Stimulated activated CD8-positive, alpha-beta memory T cell treated with anti-CD3 and anti-CD28 coated beads, Interleukin-15, amount 100 ng/mL, for 4 hours (primary cell): ENCODE measurements at places on chromosomes 1 and 21.

DNA sequence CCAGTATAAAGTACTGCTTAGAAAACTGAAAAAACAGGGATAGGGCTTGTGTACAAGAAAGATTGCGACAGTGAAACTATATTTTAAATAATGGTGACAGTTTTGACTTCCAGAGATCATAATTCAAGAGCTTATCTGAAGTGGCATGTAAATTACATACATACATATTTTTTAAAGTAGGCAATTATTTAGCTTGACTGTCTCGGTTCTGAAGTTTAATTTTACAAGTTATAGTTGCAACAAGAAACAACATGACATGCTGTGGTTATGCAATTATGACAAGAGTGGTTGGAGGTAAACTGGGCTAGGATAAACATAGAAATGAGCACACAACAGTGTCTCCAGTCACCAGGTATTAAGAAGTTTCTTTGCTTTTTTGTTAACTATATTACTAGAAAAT lies 4.1 kb downstream of the C1orf21 start:
- no peak for DNase-seq

DNA sequence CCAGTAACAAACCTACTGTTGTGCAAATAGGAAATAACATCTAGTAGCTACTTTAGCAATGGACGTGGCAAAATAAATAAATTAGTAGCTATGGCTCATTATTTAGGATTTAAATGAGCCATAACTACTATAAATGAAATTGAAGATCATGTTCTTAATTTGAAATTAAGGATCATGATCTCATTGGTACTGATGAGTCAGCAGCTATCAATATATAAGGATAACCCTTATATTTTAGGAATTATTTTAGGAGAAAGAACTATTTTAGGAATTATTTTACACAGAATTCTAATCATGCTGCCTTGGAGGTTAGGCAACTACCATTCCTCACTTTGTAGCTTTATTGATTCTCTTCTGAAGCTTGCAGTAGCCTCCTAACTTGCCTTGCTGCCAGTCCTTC lies 24.0 kb downstream of the DR1 start:
- no peak for DNase-seq

GRCh38 chr1:199585392-199585791 lies 442.1 kb upstream of the NR5A2 start:
- DNase-seq = no peak

DNA sequence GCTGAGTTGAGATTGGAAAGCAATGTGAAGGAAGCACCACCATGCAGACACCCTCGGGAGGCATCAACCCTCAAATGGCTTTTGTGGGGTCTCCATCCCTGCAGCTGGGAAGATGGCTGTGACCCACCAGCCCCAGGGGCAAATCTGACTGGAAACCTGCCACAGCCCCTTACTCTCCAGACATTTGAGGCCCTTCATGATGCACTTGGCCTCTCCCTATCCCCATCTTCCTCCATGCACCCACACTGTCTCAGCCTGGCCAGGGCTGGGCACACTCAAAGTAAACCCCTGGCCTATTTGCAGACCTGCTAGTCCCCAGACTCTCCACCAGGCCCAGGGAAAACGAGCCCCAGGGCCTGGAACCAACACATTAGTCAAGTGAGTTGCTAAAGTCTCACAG lies 205.2 kb downstream of the MATN1 start:
- no peak for DNase-seq

GRCh38 chr1:232596666-232597303 lies 33.1 kb downstream of the SIPA1L2 start:
- DNase-seq = no peak

GRCh38 chr1:63623952-63624351 lies 30.7 kb downstream of the PGM1 start:
- no peak for DNase-seq

DNA sequence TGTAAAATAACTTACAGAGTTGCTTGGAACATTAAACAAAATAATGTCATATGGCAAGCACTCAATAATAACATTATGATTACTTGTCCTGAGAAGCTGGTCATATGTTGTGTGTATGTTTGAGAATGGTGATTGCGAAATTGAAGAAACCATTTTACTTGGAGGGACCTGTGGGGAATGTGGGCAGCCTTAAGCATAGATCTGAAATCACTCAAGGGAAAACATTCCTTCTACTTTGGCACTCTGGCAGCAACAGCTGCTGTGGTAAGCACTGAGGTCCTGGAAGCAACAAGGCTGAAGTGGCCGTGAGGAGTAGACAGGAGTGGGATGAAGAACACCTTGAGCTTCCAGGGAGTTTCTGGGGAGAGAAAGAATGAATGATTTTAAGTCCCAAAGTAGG lies 165.4 kb upstream of the ADAMTS5 start:
- DNase-seq = no peak

GRCh38 chr1:19665496-19666465 lies 1.1 kb downstream of the HTR6 start:
- DNase-seq = no peak

DNA sequence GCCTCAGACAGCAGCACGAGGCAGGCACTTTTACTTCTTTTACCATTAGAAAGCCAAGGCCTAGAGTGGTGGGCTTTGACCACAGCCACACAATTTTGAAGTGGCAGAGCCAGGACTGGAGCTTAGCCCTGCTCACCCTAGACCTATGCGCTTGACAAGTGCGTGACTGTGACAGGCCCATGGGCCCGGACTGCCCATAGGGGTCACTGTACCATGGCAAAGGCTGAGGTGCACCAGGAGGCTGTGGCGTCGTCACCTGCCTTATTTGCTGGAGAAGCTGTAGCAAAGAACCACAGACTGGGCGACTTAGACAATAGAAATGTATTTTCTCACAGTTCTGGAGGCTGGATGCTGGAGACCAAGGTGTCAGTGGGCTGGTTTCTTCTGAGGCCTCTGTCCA lies 2.6 kb upstream of the TMEM82 start:
- no peak for DNase-seq

DNA sequence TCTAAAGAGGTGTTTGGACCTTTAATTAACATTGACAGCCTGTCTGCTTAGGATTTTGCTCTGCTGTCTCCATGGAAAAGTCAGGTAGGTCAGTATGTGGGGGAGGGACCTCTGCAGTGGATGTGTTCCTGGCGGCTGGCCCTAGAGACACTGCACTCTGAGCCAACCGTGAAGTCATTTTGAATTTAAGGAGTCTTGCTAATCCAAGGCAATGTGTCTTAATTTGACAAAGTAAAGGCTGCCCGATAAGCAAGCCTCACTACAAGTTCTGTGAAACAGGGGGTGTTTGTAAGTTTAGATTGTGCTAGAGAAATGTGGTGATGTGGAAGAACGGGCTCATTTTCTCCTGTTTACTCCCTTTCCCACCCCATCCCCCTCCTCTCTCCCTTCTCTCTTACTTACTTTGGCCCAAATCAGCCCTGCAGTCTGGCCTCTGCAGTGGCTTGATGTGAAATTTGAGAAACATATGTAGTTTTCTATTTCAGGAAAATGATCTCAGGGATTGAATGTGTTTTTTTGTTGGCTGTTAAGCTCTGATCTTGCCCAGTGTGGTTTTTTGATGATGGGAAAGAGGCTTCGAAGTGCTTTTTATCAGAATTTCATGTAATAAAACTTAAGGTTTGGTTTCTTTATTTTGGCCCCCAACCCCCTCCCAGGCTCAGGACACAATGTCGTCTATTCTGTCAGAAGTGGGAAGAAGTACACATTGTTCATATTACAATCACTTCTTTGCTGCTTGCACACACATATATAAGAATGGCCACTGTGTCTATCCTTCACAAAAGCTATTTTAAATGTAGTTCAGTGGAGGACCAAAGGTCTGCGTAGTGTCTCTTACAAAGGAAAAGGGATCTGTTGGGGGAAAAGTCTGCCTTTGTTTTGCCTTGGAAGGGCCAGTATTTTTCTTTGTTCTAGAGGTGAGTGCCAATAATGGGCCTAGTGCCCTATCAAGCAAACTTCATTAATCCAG lies 96.6 kb downstream of the FGGY start:
- DNase-seq = no peak
